Panc1 (cell line): ENCODE measurements at places on chromosomes 4 and X. TPM values are rescaled to one million over a fixed set of nuclear protein-coding genes. Genes with fewer than 3 reads are reported as not detected.

Gene ALPK1
- 1.4 TPM for total RNA-seq

Gene NAA15
- total RNA-seq: 55.0 TPM

Gene RAB33A
- total RNA-seq: 2.2 TPM

Gene MUC7
- not detected for total RNA-seq

Gene PPEF1
- not detected for total RNA-seq

Gene RS1
- not detected for total RNA-seq
